ENCODE measurements at places on chromosomes 2 and 18.

- no peak for DNase-seq
Measured at GRCh38 chr2:187924293-187924692, 367.4 kb upstream of the GULP1 start.

GRCh38 chr2:67502346-67503065 lies 105.4 kb downstream of the ETAA1 start:
- no peak for DNase-seq

DNA sequence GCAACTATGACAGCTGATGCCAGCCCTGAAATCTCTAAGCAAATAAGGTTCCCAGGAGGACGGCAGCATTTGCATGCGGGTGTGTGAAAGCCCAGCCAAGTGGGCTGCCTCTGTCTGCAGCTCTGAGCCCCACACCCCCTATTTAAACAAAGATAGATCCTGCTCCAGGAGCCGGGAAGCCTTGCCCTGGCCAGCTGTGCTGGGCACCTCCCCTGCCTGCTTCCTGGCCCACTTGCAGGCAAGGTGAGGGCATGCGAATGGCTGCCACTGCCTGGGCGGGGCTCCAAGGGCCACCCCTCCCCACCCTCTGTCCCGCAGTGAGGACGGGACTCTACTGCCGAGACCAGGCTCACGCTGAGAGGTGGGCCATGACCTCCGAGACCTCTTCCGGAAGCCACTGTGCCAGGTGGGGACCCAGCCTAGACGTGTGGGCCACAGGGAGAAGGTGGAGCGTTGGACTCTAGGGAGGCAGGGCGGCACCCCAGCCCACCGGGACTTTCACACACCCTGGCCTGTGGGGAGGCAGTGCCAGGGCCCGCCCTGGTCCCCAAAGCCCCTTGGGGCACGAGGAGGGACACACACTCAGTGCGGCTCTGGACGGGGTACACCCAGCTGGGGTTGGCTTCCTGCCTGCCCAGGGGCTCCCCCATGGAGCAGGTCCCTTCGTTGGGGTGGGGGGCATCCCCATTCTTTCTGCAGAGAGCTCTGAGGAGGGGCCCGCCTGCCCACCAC lies at the start of gene ANO7:
Gene ANO7, plus strand, starts transcription at position 317 of the 732 bp plus-strand sequence. CDS start 1,387 bp downstream, outside the sequence.
- DNase-seq: no peak

- no peak for DNase-seq
Measured at GRCh38 chr2:86398500-86399474, 42.4 kb upstream of the KDM3A start.

DNA sequence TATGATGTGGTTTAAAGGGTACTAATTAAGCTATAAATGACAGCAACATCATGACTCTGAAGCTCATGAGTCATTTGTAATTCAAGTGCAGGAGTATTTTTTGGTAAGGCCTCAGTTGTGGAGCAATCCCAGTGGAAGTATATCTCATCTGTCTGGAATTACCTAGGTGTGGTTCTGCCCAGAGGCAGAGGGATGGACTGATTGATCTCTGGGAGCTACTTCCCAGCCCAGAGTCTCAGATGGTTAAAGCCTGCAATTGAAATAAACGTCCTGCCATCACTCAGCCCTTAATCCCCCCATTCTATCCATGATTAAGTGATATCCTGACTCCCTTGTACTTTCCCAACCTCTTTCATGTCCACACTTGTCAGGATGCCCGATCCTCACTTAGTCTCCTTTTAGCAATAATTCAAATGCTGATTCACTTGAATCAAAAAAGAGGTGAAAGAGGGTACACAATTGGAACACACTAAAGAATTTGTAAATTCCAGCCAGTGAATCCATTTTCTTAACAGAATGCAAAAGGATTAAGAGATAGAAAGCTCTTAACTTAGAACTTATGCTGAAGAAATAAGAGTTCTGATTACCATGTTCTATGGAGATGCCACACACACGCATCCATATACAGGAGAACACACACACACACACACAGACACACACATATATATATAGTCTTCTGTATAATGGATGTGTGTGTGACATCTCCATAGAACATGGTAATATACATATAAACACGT lies 664.4 kb downstream of the NYAP2 start:
- DNase-seq: no peak

- DNase-seq: no peak
Measured at GRCh38 chr2:109560265-109560664, 53.5 kb downstream of the SEPTIN10 start.

- DNase-seq: no peak
Measured at GRCh38 chr18:61921621-61922235, 28.9 kb upstream of the RNF152 start.

DNA sequence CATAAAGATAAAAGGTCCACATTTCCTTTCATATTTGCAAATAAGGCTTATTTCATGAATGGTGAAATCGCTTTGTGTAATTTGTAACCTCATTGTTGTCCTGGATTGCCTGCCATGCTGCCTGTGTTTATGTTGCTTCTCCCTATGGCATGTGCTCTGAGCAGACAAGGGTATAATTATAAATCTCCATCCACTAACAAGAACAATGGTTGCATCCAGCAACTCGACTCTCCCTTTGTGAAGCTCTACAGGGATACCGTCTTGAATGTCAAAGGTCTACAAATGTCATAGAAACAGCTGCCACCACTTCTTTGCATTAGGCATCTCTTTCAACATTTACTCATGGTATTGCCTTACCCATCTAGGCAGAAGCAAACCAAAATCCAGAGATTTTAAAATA lies 209.6 kb downstream of the SLC8A1 start:
- no peak for DNase-seq

DNA sequence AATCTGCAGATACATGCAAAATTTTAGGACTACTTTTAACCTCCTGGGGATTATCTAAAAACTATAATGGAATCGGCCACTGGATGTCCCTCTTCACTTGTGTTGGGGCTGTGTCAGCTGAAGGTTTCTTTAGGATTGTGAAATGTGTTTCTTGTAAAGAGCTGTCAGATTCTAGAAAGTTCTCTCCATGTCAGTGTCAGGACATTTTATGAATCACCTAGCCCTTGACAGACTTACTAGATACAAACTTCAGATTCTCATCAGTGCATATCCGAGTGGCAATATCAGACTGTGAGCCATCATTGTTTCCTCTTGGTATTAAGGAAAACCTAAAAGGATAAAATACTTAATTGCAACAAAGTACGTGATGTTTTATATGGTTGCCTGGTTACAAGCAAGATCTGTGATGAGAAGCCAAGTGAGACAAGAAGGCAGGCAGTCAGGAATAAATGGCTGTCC lies 107.3 kb downstream of the CPS1 start:
- DNase-seq: peak; percentile 7

DNA sequence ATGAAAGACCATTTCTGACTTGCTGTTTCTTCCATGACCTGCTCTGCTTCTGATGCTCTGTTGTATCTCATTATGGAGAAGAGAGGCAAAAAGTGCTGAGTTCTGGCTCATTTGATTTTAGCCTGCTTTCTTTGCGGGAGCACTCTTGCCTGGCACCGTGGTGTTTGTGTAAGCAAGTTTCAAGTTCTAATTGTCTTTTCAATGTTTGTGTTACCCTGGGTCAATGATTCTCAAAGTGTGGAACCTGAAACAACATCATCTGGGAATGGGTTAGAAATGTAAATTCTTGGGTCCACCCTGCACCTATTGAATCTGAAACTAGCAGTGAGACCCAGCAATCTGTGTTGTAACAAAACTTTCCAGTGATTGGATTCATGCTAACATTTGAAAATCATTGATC lies 85.5 kb upstream of the STON1 start:
- no peak for DNase-seq

DNA sequence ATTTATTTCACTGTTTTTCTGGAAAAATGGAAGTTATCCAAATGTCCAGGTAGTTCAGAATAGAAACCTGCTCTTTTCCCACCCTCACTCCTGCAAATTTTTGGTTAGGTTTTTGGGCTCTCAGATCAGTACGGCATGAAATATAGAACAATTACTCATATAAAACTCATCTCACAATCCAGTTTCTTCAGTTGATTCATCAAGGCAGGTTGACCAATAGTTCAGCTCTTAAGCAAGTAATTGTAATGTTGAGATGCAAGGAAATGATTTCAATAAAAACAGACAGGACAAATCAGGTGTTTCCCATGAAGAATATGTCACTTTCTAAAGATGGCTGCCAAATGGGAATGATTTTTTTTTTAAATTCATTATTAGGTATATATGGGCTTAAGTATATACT lies 2.0 kb downstream of the RAB27B start:
- no peak for DNase-seq

DNA sequence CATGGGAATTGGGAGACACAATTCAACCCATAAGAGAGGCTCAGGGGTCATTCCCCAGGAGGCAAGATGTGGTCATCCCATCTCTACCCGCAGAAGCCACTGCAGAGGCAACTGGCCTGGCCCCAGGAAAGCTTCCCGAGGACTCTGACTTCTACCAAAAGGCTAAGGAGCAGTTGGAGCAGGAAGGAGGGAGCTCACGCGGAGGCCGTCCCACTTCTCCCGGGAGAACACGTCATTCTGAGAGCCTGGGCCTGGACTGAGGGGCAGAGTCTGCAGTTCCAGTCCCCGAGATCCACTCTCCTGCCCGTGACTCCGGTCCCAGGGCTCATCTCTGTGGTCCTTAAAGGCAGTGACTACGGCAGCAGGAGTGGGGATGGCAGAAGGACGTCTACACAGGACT lies 69.0 kb upstream of the TAF1B start:
- DNase-seq: no peak

- DNase-seq: no peak
Measured at GRCh38 chr2:180699657-180700361, 280.6 kb upstream of the UBE2E3 start.

GRCh38 chr2:190881598-190882410 lies 1.2 kb downstream of the GLS start:
- DNase-seq: peak; percentile 35

- DNase-seq: no peak
Measured at GRCh38 chr2:54704688-54705605, 18.5 kb upstream of the EML6 start.

DNA sequence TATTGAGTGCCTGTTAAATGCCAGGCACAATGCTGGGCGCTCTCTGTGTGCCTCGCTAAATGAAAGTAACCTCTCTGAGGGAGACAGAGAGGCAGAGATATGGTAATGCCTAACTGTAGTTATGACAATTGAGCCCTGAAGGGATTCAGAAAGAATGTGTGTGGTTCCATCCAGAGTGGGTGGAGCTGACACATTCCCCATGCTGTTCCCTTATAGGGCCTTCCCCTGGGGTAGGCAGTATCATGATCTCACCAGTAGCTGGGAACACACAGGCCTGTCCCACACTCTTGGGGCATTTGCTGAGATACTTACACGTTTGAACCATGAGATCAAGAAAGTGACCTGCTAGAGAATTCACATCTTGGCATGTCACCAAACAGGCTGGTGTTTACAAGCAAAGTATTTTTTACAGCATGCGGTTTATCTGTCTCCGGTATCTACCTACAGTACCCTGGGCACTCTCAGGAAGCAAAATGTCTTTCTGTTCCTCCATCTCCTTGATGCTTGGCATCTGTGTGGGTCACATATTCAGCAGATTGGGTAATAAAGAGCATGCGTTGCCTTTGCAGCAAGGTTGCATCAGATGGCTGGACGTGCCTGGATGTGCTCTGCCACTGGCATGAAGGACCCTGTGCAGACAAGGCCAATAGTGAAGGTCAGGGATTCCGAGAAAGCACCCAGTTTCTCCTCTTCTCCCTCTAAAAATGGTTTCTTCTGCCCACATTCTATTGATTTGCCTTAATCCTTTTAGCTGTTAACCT lies 9.4 kb downstream of the CTIF start:
- no peak for DNase-seq

DNA sequence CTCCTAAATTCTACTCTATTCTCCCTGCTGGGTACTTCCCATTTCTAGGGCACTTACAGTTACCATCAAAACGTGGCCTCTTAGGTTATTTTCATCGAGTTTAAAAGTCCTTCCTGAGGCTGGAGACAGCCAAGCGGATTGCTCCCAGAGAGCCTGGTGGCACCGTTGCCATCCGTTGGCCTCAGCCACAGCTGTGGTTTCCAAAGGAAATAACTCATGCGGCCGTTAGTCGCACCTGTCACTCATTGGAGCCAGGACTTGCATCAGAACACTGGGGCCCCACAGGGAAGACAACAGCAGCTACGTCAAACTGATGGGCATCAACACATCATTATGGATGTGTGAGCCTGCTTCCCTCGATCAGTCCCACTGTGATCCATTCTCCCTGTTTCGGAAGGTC lies 453.4 kb downstream of the BCL11A start:
- DNase-seq: no peak

DNA sequence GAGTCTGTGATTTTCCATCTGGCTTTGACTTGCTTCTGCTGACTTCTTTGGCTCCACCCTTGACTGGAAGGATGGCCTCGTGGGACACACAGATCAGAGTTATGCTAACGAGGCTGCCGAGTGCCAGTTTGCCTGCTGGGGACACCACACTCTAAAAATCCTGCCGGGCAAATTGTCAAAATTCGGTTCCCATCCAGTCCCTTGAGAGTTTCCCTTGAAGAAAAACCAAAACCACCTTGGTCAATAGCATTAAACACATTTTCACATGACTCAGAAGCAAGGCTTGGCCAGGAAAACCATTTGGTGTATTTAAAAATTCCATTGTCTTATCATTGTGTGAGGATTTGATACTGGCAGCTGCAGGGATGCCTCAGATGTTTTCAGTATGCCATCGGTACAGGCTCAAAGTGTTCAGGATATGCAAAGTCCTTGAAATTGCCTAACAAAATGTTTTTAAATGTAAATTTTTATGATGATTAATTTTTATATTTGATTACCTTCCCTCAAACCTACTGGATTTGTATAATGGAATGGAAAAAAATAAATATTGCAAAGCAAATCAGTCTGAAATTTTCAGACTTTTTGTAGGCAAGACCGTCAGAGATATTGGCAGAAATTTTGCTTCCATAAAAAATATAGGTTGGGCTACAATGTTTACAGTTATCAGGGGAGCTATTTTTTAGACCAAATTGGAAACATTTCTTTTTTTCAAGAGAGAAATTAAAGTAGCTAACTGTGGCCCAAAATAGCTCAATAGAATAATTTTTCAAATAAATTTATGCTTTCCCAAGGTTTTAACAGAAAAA lies 41.6 kb downstream of the KCNE4 start:
- DNase-seq: no peak
